ENCODE measurements at places on chromosomes 11 and 22.

- DNase-seq: no peak
Observed at GRCh38 chr11:8332891-8333290, 69.2 kb upstream of the LMO1 start.

- DNase-seq: no peak
Observed at GRCh38 chr11:16780698-16781550, 42.5 kb downstream of the C11orf58 start.

DNA sequence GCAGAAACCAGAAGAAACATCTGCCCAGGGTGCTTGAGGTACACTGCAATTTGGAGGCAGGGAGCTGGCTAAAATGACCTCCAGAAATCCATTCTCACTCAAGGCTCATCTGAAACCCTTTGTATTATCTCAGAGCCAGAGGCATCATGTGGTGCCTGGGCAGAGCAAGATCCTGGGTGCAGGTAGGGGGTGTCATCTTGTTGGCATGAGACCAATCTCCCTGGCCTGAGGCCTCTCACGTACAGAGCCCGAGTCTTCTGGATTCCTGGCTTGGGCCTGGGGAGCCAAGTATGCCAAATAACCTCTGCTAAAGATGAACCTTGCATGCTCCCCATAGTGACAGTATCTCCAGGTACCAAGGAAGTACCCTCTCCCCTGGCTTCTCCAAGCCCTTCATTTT lies 2.4 kb downstream of the LMO1 start:
- no peak for DNase-seq

DNA sequence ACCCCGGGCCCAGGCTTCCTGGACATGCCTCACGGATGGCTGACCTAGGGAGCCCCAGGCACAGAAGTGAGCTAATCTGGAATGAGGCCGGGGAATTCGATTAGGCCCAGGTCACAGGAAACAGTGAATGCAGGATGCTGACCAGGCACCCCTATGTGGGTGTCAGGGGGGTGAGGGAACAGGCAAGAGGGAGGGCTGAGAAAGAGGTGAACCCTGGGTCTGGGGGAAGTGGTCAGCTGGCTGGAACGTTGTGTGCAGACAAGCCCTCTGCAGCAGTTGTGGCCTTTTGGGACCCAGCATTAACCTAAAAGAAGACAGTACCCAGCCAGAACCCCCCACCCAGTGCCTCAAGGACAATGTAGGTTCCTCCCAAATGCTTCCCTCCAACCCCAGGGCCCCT lies 8.1 kb downstream of the SERHL2 start:
- no peak for DNase-seq

GRCh38 chr22:29187831-29188230 lies 17.9 kb upstream of the EMID1 start:
- DNase-seq: no peak
